ENCODE measurements at places on chromosomes 1 and 21.
A peak's percentile ranks its signal among the peaks of the same experiment; 100 is the strongest.

GRCh38 chr21:35925497-35925896 lies 134.8 kb downstream of the SETD4 start:
- DNase-seq = no peak

DNA sequence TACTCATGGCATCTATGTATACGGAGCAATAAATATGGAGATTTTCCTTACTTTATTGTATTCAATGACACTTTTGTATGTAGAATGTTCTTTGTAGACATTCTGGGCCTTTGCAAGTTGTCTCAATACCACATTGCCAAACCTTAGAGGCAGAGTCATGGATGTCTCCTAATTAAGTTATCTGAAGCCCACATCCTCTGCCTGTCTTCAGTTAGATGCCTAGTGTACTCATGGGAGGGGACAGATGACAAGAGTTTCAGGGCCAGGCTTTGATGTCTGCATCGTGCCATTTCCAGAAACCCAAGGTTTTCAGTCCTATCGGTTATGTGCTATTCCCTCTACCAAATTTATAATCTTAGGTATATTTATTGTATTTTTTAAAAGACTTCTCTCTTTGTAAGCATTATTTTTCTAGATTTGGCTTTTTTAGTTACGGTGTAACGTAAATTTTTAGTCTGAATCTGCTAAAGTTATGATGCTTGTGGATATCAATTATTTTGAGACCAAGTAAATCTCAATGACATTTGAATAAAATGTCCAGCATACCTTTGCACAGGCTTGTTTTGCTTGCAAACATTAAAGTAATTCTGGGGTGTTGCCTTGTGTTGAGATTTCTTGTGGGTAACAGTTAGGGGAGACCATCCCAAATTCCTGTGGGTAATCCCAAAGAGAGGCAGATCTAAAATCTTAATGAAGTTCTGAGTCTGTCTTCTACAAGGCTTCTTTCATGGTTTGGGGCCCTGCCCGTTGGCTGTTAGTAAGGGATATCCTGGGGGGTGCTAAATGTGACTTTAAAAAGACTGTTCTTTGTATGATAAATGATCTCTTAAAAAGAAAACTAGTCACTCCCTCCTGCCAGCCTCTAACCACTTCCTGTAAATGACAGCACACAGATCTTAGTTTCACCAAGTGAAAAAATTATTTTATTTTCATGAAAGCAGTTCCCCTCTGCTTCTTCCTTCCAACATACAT lies 8.0 kb upstream of the MACF1 start:
- DNase-seq = peak; percentile 79

DNA sequence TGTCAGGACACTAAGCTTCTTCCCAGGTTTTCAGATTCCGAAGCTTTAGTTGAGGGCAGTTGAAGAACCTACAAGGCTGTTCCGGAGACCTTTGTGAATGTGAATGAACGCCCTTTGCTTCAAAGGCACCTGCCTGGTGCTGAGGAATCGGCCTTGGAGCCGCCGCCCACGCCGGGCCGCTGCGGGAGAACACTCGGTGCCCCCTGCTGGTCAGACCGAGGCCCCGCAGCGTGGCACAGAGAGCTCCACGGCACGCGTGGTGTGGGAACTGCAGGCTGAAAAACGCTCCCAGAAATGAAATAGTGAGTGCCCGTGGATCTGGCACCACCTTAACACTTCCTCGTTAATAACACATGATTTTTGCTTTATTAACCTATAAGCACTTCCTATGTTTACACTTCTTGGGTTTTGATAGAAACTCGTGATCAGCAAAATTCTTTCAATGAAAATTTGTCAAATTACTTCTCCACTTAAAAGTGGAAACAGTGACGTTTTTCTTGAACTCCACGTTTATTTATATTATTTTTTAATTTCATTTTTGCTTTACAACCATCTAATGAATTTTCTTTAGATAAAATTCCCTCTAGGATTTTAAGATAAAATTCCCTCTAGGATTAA lies 460.6 kb downstream of the DSCAM start:
- peak; percentile 27 for DNase-seq

- no peak for DNase-seq
Observed at GRCh38 chr1:78543941-78544643, 53.3 kb downstream of the PTGFR start.

GRCh38 chr1:59605184-59605583 lies 209.6 kb upstream of the HOOK1 start:
- DNase-seq = no peak

GRCh38 chr21:14285147-14285761 lies 69.3 kb downstream of the RBM11 start:
- DNase-seq = no peak

GRCh38 chr1:207644166-207644851 lies 624 bp upstream of the CR1L start:
- DNase-seq = no peak

DNA sequence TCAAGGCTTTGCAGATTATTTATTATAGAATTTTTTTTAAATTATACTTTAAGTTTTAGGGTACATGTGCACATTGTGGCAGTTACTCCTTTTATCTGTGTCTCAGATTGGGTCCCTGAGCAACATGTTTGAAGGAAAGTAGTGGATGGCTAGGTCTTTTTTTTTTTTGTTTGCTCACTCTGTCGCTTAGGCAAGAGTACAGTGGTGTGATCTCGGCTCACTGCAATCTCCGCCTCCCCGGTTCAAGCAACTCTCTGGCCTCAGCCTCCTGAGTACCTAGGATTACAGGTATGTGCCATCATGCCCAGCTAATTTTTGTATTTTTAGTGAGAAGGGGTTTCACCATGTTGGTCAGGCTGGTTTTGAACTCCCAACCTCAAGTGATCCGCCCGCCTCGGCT lies 39.6 kb upstream of the KIF21B start:
- DNase-seq = no peak

DNA sequence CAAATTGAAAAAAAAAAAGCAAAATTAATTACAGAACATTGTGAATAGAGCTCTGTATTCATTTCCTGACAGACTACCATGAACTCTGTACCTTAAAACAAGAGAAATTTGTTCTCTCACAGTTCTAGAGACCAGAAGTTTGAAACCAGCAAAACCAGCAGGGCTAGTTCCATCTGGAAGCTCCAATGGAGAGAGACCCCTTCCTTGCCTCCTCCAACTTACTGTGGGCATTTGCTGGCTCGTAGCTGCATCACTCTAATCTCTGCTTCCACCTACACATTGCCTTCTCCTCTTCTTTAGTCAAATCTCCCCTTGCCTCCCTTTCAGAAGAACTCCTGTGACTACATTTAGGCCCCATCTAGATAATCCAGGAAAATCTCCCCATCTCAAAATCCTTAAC lies 56.5 kb downstream of the SYDE2 start:
- no peak for DNase-seq

- DNase-seq = peak; percentile 15
Observed at GRCh38 chr21:34582506-34583150, 32.3 kb downstream of the RCAN1 start.

- DNase-seq = no peak
Observed at GRCh38 chr1:93810316-93810715, 68.7 kb downstream of the DNTTIP2 start.

GRCh38 chr1:196449460-196449859 lies 158.8 kb downstream of the KCNT2 start:
- no peak for DNase-seq

DNA sequence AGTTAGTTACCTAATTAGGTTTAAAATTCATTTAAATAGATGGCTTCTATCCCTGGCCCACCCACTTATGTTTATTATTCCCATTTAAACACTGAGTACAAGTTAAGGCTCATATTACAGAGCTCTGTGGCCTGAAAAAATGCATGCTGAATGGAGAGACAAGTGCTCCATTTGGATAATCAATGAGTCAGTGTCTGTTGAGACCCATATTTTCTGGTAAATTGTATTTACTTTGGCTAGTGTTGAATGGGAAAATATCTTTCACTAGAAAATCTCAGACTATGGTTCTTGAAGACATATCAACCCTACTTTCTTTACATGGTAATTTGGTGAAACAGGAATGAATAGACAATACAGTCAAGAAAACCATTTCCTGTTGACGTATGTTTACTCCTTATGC lies 356.0 kb downstream of the S1PR1 start:
- no peak for DNase-seq

DNA sequence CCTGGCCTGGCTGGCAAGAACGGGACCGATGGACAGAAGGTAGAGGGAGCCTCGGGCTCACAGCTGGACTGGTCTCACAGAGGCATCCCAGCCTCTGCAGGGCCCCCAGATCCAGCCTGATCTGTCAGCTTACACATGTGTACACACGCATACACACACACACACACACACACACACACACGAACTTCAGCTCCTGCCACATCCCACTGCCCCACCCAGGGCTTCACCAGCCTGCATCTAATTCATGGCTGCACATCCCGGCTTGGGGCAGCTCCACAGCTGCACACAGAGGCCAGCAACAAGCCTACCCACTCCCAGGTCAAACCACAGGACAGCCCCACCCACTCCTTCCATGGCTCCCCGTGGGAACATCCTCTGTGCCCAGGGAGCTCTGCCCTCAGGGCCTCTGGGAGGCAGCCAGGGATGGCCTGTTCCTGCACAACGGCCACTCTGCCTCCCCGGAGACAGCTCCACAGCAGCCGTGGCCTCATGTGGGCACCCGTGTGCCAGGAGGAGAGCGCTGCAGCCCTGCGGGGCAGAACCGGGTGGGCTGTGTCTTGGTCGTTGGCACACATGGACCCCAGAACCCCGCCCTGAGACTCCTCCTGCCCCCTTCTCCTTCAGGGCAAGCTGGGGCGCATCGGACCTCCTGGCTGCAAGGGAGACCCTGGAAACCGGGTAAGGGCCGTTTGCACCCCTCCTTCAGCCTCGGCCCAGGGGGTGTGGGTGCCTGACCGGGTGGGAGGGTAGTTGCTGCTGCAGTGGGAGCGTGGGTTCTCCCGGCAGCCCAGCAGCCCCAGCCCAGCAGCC lies 19.1 kb downstream of the COL6A2 start:
- no peak for DNase-seq

DNA sequence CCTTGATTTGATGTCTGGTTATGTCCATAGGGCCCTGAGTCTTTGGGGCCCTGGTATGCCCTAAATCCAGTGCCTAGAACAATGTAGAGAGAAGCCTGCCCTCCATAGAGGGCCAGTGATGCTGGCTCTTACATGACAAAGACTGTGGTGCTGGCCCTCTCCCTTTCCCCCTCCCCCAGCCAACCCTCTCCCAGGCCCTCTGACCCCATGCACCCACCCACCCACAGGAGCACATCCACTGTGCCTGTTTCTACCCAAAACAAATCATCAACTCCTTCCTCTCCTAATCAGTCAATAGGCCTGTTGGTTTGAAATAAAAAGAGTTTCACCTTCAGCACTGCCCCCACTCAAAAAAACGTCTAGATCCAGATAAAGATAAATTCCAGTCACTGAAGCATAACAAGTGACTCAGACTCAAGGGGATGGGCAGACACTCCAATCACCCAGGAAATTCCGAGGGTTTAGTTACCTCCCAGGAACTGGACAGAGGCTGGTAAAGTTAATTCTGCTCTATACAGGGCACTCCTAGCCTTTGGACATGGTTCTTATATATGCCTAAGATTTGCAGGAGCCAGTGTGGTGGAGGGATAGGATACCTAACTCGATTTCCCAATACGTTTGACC lies 144.8 kb upstream of the VANGL1 start:
- DNase-seq = no peak

DNA sequence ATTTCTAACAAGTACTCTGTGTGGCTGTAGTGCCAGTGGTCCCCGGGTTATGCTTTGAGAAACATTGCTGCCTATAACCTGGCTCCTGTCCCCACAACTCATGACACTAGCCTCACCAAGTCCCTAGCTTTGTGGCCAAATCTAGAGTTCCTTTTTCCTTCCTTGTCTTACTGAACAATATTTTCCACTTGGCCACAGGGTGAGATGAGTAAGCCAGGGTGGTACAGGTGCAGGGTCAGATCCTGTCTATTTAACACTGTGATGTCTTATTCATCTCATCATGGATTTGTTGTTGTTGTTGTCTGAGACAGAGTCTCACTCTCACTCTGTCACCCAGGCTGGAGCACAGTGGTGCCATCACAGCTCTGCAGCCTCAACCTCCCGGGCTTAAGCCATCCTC lies 18.6 kb downstream of the ARMH1 start:
- DNase-seq = no peak

- DNase-seq = no peak
Observed at GRCh38 chr1:99648107-99648506, 2.2 kb downstream of the PALMD start.

GRCh38 chr1:3024019-3024418 lies 2.8 kb downstream of the ACTRT2 start:
- no peak for DNase-seq

- DNase-seq = no peak
Observed at GRCh38 chr1:113579256-113580018, 179.8 kb downstream of the PHTF1 start.

DNA sequence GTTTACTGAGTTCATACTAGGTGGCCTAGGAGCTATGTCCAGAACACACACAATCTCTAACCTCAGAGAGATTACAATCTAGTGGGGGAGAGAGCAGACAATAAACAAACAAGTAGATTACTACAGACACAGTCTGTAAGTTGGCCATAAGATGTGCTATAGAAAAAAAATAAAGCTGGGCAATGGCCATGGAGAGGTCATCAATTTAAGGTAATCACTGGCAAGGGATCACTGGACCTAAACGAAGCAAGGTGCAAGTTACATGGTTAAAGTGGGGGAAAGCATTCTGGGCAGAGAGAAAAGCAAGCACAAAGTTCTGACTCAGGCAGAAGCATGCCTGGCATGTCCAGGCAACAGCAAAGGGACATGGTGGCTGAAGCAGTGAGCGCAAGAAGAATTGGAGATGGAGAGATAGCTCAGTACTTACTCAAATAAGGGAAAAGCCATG lies 147.0 kb downstream of the RERE start:
- DNase-seq = no peak

DNA sequence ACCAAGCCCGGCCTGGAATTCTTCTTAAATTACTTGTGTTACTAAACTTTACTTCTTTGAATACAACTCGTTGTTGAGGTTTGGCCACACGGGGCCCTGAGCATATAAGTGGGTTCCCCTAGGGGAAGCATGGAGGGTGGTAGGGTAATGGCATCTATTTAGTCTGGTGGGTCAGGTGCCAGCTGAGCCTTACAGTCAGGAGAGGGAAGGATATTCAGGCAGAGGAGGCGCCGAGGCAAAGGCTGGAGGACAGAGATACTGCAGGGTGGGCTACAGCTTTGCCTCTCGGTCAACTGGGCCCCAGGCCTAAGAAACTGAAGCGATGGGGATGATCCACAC lies 424 bp upstream of the NECAP2 start:
- DNase-seq = peak; percentile 37

GRCh38 chr1:201850053-201850397 lies 21.1 kb downstream of the IPO9 start:
- DNase-seq = no peak

DNA sequence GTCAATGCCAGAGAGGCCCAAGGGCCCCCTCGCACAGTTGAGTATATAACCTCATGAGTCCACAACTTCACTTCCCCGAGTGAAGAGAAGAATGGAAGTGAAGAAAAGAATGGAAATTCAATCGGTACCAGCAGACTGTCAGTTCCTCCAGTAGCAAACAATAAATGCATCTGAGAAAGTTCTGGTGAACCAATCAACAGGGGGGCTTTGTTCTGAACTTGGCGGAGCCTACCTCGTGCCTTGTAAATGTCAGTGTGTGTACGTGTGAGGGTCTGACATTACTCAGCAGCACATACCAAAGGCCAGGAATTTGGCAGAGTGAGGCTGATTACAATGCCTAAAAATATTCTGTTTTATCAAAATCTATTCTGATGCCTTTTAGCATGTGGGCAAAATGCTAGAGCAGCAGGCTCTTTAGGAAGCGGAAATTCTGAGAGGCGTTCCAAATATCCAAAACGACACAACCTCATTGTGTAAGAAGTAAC lies 238.5 kb downstream of the LTN1 start:
- no peak for DNase-seq

GRCh38 chr1:89489047-89489729 lies 35.4 kb upstream of the LRRC8B start:
- peak; percentile 65 for DNase-seq
